ENCODE measurements at places on chromosomes 11 and 22. TPM values are rescaled to one million over a fixed set of nuclear protein-coding genes. Genes with fewer than 3 reads are reported as not detected.

- DNase-seq: no peak
These were observed 98.9 kb downstream of the INSC start for GRCh38 chr11:15213471-15214231.

- DNase-seq: no peak
These were observed 70.8 kb downstream of the BLID start for GRCh38 chr11:122045181-122045586.

DNA sequence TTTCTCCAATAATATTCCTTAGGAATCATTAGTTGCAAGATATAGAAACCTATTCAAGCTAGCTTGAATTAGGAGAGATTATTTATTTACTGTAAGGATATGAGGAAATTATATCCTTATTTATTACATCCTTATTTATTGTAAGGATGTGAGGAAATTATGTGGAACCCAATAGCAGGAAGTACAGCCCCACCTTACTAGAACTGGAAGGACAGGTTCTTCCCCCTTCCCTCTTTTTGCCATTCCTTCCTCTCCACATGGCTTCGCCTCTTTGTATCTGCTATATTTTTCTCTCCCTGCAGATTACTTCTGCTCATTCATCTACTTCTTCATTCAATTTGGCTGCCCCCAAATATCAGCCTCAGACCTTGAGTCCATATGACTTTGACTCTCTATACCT lies 49.5 kb upstream of the B3GNT6 start:
- no peak for DNase-seq

- DNase-seq: no peak
These were observed 323.7 kb upstream of the NARS2 start for GRCh38 chr11:78898266-78898775.

- DNase-seq: no peak
These were observed 89.9 kb downstream of the MTNR1B start for GRCh38 chr11:93059117-93059957.

- no peak for DNase-seq
These were observed 16.0 kb downstream of the FZD4 start for GRCh38 chr11:86938900-86939880.

Gene CFAP300
- total RNA-seq: 2.6 TPM

Gene APOA4
- not detected for total RNA-seq

Gene TPH1
- not detected for total RNA-seq

Gene SLC22A12
- not detected for total RNA-seq

Gene NOX4
- total RNA-seq: 3.8 TPM

- no peak for DNase-seq
These were observed 1463.0 kb downstream of the FAM181B start for GRCh38 chr11:81270686-81271085.

GRCh38 chr11:130125638-130126037 lies 33.9 kb upstream of the ST14 start:
- no peak for DNase-seq

Gene NXPE1
- total RNA-seq: not detected

- DNase-seq: no peak
These were observed 127.4 kb upstream of the CADM1 start for GRCh38 chr11:115631609-115632008.

Gene FGF19
- total RNA-seq: not detected

- no peak for DNase-seq
These were observed 122.2 kb upstream of the SYN3 start for GRCh38 chr22:33180356-33180755.

DNA sequence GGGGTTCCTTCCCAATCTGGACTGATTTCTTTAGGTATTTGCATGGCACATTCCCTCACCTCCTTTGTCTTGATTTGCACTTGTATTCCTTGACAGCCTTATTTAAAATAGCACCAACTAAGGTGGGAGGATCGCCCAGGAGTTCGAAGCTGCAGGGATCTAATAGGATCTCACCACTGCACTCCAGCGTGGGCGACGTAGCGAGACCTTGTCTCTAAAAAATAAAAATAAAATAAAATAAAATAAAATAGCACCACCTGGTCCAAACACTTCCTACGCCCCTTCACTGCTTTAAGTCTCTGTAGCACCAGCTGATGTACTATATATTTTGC lies 775 bp downstream of the SLC2A11 start:
- DNase-seq: no peak

DNA sequence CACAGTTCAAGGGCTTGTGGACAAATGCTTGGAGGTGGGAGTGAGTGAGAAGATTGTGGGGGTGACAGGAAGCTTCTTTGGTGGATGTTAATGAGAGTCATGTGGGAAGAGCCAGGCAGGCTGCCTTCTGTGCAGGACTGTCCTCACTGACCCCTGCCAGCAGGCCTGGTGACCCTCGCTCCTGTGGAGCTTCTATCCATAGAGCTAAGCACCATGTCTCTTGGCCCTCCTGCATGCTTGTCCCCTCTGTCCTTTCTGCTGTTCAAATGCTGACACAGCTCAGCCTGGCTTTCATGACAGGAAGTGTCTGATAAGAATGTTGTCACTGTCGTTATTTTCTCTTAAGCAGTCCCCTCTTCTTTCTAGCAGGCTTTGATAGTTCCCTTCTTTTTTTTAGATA lies 37.6 kb downstream of the NAT10 start:
- no peak for DNase-seq

DNA sequence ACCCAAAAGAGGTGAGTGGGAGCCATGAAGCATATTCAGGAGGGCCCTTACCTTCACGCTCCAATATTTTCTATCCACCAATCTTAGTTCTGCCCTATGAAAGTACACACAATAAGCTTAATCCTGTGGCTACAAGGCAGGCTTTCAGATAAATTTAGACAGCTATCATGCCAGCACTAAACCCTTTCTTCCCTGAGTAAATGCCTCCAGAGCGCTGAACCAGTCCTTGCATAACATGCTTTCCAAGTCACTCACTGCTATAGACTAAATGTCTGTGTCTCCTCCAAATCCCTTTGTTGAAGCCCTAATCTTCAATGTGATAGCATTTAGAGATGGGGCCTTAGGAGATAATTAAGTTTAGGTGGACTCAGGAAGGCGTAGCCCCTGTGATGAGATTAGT lies 50.3 kb upstream of the FIBIN start:
- no peak for DNase-seq

Gene THY1
- 2.7 TPM for total RNA-seq

GRCh38 chr22:19291218-19291579 lies 320 bp downstream of the CLTCL1 start:
- peak; percentile 29 for DNase-seq

DNA sequence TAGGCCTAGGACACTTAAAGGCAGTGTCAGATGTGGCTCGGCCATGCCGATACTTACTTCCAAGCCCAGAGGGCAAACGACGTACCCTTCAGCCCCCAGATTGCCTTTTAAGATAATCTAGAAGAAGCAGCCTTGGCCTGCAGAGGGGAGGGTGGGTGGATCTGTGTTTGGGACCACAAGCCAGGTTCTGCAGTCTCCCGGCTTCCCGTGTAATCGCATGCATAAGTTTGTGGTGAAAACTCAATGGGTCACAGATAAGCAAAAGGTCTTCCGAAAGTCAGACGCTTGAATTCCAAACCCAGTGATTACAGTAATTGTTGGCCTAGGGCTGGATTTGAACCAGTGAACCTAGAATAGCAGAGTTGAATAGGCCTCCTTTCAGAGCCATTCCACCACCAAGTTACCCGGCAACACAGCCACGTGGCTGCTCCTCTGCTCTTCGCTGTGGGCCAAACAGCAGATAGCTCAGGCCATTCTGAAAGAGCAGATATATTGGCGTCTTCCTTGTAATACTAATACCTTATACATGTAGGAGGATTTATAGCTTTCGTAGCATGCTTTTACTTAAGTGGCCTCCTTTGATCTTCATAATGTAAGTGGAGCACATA lies 170.8 kb upstream of the CADM1 start:
- no peak for DNase-seq

DNA sequence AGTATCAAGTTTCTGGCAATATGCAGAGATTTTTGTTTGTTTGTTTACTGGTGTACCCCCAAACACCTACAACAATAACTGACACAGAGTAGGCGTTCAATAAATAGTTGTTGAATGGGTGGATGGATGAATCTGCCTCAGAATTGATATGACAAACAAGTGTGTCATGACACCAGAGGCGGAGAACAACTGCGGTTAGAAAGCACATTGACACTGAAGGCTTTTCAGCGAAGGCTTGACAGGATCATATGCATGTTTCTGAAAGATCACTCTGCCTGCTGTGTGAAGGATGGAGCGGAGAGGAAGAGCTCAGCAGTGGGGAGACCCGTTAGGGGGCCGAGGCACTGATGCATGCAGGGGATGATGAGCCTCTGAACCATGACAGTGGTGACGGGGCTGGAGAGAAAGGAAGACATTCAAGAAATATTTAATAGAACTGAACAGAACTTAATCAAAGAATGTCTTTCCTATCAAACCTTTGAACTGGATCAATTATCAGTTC lies 108.5 kb upstream of the USP47 start:
- no peak for DNase-seq

DNA sequence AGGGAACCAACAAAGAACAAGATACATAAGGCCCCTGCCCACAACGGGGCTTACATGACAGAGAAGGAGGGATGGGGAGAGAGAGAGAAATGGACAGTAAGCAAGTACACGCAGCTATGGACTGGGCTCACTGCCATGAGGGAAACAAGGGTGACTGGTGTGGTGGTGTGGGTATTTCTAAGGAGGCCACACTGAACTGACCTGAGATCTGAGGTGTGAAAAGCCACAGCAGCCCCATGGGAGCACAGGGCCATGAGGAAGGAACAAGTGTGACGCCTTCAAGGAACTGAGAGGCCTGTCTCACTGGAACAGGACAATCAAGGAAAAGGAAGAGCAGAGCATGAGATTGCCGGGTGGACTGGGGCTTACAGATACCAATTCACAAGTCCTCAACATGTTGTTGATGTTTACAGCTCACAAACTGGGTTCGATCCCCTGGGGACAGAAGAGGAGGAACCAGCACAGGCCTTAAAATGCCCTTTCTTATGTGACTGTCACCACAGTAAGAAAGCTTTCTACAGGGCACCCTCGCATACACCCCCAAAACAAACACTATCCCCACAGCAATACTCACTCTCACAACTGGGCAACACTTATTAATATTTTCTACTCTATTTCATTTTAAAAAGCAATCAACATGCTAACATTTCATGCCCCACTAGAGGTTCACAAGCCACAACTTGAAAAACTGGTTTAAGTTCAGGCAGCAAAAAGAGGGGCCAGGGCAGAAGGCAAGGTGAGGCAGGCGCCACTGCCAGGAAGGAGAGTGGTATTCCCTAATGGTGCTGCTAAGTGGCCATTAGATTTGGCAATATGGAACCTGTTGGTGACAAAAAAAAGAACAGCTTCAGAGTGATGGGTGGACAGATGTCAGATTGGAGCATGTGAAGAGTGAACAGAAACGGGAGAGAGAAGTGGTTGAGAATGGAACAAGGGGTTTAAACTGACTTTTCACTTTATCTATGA lies 39.1 kb downstream of the TCIRG1 start:
- no peak for DNase-seq

Gene OR5AN1
- total RNA-seq: not detected

Gene FAM111B
- 2.4 TPM for total RNA-seq

DNA sequence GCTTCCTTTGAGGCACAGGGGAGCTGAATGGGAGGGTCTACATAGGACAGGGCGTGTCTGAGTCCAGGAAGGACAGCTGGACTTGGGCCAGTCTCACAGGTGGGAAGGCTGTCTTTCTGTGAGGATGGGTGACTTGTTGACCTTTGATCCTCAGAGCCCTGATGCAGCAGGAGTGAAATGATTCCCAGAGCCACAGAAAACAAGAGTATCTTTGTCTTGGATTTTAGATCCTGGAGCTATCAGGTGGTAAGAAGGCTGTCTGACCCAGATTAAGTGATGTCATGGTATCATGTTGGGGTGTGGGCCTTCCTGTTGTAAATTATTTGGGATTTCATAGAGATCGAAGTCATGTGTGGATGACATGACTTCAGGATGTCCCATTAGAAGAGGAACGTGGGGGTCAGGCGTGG lies 15.0 kb downstream of the PTPRJ start:
- no peak for DNase-seq

DNA sequence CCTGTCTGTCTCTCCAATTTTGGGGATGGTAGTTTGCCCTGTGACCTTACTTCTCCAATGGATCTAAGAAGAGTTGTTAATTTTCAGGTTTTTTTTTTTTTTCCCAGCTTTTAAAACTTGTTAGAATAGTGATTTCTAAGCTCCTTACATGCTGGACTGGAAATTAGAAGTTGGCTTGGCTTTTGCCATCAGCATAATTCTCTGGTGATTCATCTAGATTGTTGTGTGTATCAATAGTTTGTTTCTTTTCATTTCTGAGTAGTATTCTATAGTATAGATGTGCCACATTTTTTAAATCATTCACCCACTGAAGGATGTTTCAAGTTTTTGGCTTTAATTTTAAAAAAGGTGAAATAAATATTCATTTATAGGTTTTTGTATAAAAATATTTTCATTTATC lies 51.4 kb downstream of the ADAMTS15 start:
- DNase-seq: no peak

- no peak for DNase-seq
These were observed 129.3 kb upstream of the B3GAT1 start for GRCh38 chr11:134541355-134541754.

- peak; percentile 79 for DNase-seq
These were observed 16.0 kb downstream of the TRPM5 start for GRCh38 chr11:2428322-2428795.

Gene SLC5A1
- not detected for total RNA-seq

- DNase-seq: peak; percentile 35
These were observed 1241.5 kb downstream of the BRD1 start for GRCh38 chr22:48585916-48586798.

GRCh38 chr22:45268167-45268957 lies 16.4 kb upstream of the UPK3A start:
- DNase-seq: no peak

DNA sequence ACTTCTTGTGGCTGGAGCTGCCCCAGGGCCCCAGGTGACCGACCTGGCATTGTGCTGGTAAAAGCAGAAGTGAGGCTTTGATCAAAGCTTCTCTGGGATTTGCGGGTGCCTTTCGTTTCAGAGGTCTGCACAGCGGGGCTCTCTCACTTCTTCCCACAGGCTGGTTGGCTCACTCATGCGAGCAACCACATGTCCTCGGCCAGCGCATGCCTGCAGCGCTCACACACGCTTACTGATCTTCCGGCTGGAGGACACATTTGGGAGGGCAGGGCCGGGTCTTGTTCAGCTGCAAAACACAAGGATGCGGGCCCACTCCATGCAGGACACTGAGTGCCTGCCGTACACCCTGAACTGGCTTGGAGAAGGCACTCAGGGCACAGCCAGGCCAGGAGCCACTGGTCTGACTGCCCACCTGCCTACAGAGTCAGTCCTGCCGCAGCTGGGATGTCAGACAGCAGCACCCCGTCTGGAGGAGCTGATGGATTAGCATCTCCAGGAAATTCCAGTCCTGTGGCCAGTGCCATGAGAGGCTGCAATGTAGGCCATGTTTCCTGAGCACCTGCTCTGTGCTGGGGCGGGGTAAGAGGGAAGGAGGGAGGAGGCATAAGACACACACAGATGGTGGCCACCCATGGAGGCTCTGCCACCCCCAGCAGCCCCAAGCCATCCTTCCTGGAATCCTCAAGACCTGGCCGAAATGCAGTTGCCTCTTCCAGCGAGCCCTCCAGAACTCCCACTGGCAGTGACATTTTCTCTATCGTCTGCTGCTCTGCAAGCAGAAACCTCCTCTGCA lies 1383.2 kb downstream of the BRD1 start:
- no peak for DNase-seq

GRCh38 chr11:118625036-118625690 lies 17.7 kb downstream of the PHLDB1 start:
- DNase-seq: peak; percentile 81
